ENCODE measurements at places on chromosomes 5 and 9. TPM values are rescaled to one million over a fixed set of nuclear protein-coding genes. Genes with fewer than 3 reads are reported as not detected.

CDO1 gene
- polyA plus RNA-seq = 80.3 TPM

SMIM33 gene
- polyA plus RNA-seq = 0.06 TPM

DNA sequence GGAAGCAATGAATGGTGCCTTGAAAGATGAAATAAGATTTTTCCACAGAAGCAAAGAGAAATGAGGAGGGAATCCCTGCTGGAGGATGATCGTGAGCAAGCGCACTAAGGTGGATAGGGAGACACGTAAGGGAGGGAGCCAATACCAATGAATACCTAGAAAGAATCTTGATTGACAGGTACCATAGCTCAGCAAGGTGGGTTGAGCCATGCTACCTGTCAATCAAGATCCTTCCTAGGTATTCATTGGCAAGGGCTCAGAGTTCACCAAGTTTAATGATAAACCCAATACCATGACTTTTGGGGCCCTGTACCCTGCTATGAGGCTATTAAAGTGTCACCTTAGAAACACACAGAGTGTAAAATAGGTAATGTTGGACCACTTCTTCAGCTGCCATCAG is 226.8 kb downstream of the GRIA1 start:
- DNase-seq = no peak

- DNase-seq = no peak
Measured at GRCh38 chr5:3828761-3829160, 233.1 kb downstream of the IRX1 start.

DNA sequence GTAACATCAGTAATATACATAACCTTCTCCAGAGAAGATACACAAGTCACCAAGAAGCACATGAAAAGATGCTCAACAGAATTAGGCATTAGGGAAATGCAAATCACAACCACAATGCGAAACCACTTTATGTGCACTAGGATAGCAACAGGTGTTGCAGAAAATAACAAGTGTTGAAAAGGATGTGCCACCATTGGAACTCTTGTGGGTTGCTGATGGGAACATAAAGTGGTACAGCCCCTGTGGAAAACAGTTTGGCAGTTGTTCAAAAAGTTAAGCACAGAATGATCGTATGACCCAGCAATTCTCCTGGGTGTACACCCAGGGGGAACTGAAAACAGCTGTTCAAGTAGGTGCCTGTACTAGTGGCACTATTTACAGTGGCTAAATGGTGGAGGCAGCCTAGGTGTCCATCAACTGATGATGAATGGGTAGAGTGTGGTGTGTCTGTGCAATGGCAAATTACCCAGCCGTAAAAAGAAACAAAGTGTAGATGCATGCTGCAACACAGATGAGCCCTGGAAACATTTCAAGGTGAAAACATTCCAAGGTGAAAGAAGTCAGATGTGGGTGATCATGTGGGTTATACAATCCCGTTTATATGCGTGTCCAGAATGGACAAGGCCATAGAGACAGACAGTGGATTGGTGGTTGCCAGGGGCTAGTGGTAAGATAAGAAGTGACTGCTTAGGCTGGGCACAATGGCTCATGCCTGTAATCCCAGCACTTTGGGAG is 27.2 kb downstream of the CCDC69 start:
- DNase-seq = no peak

- peak; percentile 73 for DNase-seq
Measured at GRCh38 chr9:113579283-113580040, 115.9 kb downstream of the RGS3 start.

DNA sequence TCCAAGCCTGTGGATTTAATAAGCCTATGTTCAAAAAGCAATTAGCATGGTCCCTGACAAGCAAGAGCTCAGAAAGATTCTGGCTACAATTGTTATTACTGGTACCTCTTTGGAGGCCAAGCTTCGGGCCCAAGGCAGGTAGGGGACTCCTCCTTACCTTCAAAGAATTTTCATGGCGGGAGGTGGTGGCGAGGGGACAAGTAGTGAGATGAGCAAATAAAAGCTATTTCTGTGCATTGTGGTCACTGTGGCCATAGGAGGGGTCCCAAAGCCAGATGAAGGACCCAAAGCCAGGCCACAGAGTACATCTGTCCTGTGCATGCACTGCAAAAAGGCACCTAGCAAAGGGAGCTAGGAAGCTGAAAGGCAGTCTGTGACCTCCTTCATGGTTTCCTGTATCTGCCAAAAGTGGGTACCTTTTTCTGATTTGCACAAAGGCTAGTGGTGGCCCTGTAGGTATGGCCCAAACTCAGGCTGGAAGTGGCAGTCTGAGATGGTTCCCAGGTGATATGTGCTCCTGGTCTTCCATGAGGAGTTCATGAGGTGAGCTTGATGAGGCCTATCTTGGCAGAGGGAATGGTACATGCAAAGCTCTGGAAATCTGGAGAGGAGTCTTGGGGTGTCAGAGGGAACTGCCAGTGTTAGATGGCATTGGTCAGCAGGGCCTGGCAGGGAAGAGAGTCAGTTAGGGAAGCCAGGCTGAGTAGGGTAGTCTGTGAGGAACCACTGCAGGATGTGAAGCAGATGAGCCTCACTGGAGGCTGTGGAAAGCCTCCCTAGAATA is 3.3 kb upstream of the CXXC5 start:
- DNase-seq = no peak

- no peak for DNase-seq
Measured at GRCh38 chr9:76576344-76576743, 117.4 kb downstream of the GCNT1 start.

- no peak for DNase-seq
Measured at GRCh38 chr5:176663566-176663965, 16.3 kb downstream of the TSPAN17 start.

- DNase-seq = peak; percentile 55
Measured at GRCh38 chr5:146213210-146213826, 9.9 kb downstream of the RBM27 start.
